ENCODE measurements at places on chromosomes 16 and 17. TPM values are rescaled to one million over a fixed set of nuclear protein-coding genes. Genes with fewer than 3 reads are reported as not detected.

The DRC7 gene
- not detected for total RNA-seq

The FBXO39 gene
- total RNA-seq, result 0.30 TPM

The SRCIN1 gene
- total RNA-seq, result not detected

The TM4SF5 gene
- not detected for total RNA-seq
